ENCODE measurements at places on chromosomes 6 and 20. TPM values are rescaled to one million over a fixed set of nuclear protein-coding genes. Genes with fewer than 3 reads are reported as not detected.

The MEI4 gene
- total RNA-seq, result not detected

The SLC35B2 gene
- total RNA-seq, result 26.6 TPM

The C6orf15 gene
- total RNA-seq, result 6.8 TPM

The FOXF2 gene
- 0.25 TPM for total RNA-seq

The BPI gene
- not detected for total RNA-seq

GRCh38 chr20:53582574-53583351 lies 10.9 kb downstream of the ZNF217 start:
- DNase-seq, result peak; percentile 63

DNA sequence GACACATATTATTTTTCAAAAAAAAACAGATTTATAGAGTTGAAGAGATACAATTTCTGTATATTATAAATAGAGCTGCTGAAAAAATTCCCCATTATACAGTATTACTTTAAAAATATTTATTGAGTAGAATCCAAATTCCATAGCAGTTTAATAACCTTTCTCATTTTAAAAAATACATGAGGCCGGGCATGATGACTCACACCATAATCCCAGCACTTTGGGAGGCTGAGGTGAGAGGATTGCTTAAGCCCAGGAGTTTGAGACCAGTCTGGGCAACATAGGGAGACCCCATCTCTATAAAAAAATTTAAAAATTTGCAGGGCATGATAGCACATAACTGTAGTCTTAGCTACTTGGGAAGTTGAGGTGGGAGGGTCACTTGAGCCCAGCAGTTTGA lies 13.0 kb downstream of the ATRN start:
- no peak for DNase-seq

GRCh38 chr20:6122873-6123648 lies at the start of gene FERMT1:
Gene FERMT1 (minus strand): TSS chr20:6123030. CDS start chr20:6119554, 3,476 bp downstream.
- peak; percentile 65 for DNase-seq

DNA sequence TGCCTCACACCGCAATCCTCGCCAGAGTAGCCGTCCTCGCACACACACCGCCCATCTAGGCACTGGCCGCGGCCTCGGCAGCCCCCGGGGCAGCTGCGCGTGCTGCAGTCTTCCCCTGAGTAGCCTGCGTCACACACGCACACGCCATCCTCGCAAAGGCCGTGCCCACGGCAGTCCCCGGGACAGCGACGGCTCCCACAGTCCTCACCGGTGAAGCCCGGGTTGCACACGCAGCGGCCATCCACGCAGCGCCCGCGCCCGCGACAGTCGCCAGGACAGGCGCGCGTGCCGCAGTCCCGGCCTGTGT lies 13.1 kb downstream of the TNXB start:
- no peak for DNase-seq

DNA sequence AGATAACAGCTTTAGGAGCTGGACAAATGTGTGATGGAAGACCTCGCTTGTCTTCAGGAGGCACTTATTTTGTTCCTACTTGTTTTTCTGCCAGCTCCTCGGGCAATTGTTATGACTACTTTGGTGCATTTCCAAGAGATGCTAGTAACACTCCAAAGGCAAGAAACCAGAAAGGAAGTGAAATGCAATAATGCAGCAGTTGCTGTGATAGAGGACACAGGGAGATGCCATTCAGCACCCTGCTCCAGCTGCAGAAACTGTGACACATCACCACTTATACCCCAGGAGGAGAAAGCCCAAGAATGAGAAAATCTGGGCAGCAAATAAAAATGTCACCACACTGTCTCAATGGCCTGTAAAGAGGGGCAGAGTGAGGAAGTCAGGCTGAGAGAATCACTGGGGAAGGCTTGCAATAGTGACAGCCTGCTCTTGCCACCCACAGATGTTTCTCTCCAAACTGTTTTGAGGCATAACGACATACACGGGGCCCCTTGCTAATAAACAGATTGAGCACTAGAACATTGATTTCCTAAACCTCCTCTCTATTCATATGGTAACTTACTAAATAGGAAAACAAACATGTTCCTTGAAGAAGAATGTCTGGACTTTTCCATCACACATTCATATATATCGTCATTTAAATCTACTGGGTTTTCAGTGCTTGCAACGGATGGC lies 231.0 kb upstream of the PRND start:
- no peak for DNase-seq

GRCh38 chr6:150987371-150987828 lies 121.9 kb downstream of the MTHFD1L start:
- no peak for DNase-seq

DNA sequence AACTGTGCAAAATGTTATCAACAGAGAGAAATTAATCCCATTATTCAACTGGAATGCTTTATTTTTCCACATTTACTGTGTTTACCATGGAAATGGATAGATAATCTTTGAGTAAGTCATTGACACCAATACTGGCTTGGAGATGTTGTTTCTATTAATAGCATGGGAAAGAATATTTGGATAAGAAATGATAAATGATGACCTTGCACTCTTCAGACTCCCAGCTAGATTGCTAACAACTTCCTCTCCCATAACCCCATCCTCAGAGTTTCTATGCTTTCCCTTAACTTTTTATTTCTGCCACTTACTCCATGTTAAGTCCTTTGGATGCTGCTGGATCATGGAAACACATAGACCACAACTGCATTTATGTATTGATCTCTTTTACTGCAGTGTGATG lies 182.5 kb downstream of the FNDC1 start:
- no peak for DNase-seq

DNA sequence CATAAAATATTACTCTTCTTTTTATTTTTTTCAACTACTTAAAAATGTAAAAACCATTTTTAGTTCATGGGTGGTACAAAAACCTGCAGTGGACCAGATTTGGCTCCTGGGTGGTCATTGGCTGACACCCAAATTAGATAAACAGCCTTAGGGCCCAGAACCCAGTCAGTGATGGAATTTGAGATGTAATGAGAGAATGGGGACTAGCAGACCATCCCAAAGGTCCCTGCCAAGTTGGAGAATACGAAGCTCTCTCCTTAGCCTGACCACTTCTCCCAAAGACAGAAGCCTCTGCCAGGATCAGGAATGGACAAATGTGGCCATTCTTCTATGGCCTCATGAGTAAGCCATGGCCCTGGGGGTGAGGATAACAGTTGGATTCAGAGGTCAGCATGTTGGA lies 194.7 kb downstream of the NFATC2 start:
- DNase-seq, result no peak

DNA sequence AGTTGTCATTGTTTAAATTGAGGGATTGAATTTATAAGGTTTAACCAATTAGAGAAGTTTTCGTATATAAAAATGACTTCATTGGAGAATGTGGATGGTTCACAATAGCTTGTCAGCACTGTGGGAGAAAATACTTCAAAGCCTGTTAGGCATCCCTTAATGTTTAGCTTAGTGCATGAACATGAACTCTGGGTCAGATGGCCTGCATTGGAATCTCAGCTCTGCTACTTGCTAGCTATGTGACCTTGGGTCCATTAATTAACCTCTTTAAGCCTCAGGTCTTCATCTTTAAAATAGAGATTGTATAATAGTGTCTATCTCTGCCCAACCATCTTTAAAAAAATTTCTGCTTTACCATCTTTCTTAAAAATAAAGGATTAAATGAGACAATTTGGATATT lies 11.1 kb downstream of the CTNNBL1 start:
- DNase-seq, result no peak

DNA sequence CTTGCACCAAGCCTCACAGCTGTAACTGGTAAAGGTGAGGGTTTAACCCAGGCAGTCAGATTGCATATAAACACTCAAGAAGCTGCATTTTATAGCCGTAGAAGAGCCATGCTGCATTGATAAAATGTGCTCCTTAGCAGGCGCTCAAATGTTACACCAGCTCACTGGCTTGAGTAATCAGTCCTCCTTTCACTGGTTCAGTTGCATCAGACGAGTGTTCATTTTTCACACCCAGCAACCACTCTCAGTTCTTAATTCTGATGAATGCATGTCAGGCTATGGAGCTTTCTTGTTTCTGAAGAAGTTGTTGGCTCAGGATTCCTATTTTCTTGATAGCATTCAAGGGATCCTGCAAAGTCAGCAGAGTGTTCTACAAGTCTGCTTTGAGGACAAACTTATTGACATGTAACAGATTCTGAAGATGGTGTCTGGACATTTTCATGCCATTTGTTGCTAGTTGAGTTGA lies 198.3 kb downstream of the PLCB1 start:
- DNase-seq, result no peak

DNA sequence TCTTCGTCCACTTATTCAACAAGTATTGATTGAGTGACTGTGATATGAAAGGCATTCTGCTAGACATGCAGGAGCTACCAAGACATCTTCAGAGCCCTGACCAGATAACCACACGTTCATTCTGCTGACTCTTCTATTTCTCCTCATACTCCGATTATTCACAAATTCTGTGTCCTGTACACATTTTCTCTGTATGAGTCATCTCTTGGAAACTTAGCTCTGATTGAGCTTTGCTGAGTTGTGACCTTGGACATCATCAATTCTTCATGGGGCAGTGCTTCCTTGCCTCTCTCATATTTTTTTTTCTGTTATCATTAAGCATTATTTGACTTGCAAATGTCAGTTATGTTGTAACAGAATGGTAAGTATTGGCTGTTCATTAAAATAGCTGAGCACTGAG lies 351.6 kb upstream of the CNR1 start:
- DNase-seq, result no peak

DNA sequence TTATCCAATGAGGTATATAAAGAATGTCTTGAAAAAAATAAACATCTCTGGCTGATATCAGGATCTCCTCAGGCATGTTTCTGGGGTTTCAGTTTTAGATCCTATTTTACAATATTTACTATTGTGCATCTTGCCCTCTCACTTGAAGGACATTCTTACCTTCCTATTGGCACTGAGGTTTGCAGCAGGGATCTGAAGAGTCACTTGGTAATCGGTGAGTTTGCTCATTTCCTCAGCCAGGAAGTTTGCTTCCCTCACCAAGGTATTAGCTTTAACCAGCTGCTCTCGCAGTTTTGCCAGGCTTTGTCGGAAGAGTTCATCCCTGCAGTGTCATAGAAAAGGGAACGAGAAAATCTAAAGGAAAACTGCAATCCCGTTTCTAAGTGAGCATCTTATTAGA lies 101.9 kb upstream of the NUP153 start:
- no peak for DNase-seq
